ENCODE measurements at places on chromosomes 5 and 9.

DNA sequence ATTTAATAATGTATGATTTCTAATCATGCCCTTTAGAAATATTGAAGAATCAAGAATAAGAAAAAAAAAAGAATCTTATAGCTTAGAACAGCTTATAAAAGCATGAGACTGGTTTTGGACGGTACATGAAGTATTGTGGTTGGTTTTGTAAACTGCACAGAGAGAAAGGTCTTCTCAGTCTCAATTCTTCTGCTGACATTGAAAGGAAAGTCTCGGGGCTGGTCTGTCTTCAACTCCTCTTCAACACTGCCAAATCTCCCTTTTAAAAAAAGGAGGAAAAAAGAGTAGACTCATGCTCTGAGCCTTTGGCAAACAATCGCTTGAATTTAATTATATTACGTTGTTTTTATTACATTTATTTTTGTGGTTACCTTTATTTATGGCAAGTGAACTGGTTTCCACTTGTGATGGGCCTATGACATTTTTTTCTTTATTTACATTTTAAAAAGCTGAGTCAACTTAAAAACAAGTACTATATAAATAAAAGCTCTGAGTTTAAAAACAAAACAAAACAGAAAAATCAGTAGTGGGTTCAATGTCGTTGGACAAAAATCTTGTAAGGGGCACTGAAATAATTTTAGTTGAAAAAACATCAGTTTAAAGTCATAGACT lies 32.8 kb upstream of the EBF1 start:
- DNase-seq, result no peak

DNA sequence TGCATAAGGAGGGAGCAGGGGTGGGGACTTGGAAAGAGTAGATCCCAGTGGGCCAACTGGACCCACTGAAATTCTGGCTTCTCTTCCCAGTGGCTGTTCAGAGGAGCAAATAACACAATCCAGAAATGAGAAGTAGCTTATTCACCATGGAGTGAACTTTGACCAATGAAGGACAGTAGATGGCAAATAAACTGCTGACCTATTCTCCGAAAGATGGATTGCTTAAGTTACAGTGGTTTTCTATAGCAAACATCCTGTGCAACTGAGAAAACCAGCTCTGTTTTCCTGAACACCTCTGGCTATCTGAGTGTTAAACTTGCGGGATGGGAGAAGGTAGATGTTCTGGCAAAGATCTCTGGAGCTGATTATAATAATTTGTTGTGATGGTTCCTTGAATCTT lies 325.1 kb downstream of the SPATA31D1 start:
- no peak for DNase-seq

DNA sequence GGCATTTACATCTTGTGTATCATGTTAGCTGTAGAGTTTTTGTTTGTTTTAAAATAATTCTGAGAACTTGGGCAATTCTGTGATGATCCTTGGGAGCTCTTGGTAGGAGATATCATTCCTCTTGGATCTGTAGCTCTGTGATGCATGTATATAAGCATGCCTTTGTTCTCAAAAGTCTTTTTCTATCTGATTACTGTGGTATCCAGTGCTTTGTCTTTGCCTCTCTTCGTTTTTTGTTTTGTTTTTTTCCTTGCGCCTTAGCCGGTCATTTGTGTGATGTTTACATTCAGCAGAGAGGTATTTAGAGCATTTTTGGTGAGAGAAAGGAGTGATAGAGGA lies 110.0 kb downstream of the PAM start:
- DNase-seq, result no peak

DNA sequence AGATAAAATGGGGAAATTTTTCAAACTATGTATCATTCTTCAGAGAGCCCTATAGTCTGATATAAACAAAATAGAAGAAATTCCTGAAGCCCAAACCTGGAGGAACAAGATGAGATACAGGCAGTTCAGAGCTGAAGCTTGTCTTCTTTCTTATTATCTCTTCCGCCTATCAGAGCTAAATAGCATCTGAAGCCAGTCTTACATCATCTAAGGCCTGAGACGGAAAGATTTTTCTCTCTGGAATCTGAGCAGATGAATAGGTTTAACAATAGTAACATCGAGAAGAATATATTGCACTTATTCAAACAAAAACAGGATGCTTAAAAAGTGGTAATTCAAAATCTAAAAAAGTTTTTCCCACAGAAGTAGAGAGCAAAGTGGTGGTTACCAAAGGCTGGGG lies 59.8 kb downstream of the LPAR1 start:
- DNase-seq, result no peak

- no peak for DNase-seq
Measured at GRCh38 chr5:38775218-38775840, 70.5 kb upstream of the OSMR start.

- DNase-seq, result no peak
Measured at GRCh38 chr5:124176692-124177091, 569.7 kb downstream of the ZNF608 start.

DNA sequence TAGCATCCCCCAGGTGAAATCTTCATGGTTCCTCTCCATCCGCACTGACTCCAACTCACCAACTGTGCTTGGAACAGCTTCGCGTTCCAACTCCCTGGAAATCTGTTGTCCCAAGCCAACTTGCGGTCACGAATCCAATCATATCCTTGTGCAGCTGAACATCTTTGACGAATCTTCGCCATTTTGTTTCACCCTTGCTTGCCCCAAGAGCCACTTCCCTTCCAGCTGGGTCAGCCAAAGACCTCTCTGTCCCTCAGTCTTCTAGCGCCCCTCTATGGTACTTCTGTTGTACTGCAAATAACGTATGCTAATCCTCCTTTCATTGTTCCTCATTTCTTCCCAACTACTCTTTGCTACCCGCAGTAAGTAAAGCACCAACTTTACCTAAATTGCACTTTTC lies 61.0 kb upstream of the TARS1 start:
- no peak for DNase-seq

- DNase-seq, result no peak
Measured at GRCh38 chr5:140309706-140310249, 6.9 kb upstream of the PFDN1 start.

DNA sequence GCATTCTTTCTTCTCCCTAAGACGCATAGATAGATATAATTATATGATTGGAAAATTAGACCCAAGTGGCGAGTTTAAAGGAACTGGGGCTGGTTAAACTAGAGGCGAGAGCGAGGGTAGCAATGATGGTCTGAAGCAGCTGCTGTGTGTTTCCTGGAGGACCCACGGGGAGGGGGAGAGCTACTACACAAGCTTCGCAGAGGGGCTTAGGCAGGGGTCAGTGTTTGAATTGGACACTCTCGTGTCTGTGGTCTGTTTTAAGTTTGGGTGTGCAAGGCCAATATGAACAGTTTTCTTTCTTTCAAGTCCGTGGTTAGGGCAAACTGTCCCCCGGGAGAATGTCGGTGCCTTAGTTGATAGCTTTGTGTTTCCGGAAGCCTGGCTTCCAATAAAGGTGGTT lies 43.1 kb downstream of the PDZD2 start:
- no peak for DNase-seq

DNA sequence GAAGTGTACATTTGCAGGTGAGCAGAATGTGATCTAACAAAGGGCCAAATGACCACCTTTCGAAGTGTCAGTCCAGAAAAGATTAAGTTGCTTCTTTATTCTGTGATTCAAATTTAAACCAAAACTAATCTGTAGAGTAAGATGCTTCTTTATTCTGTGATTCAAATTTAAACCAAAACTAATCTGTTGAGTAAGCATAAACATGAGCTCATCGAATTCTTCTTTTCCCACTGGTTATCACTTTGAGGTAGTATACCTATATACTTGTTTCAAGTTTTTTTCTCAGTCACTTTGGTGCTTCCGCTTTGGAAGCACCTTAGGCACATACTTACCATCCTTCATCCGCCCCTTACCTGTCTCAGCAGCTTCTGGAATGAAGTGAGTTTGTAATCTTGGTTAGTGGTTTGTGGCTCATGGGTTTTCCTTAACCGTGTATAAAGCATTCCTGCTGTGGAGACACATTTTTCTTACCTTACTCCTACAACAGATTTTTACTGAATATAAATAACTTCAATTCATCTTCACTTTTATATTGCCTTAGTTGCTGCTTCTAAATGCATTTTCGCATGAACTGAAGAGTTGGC lies 40.7 kb upstream of the CTXN3 start:
- DNase-seq, result no peak

- peak; percentile 50 for DNase-seq
Measured at GRCh38 chr9:19028835-19029451, 4.1 kb downstream of the SAXO1 start.

DNA sequence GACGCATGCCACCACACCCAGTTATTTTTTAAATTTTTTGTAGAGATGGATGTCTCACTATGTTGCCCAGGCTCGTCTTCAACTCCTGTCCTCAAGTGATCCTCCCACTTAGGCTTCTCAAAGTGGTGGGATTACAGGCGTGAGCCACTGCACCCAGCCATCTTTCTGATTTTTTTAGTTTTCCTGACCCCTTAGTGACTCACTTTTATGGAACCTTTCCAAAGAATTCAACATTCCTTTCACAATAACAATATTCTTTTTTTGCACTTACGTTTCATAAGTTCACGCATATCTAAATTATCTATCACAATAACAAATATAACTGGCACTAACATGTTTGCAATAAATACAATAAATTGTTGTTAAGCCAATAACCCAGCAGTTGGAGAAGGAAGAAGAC lies 8.5 kb downstream of the ELOVL7 start:
- DNase-seq, result no peak

GRCh38 chr5:146778795-146779194 lies 99.8 kb downstream of the PPP2R2B start:
- no peak for DNase-seq

GRCh38 chr5:2136728-2137333 lies 254.1 kb upstream of the IRX4 start:
- no peak for DNase-seq

DNA sequence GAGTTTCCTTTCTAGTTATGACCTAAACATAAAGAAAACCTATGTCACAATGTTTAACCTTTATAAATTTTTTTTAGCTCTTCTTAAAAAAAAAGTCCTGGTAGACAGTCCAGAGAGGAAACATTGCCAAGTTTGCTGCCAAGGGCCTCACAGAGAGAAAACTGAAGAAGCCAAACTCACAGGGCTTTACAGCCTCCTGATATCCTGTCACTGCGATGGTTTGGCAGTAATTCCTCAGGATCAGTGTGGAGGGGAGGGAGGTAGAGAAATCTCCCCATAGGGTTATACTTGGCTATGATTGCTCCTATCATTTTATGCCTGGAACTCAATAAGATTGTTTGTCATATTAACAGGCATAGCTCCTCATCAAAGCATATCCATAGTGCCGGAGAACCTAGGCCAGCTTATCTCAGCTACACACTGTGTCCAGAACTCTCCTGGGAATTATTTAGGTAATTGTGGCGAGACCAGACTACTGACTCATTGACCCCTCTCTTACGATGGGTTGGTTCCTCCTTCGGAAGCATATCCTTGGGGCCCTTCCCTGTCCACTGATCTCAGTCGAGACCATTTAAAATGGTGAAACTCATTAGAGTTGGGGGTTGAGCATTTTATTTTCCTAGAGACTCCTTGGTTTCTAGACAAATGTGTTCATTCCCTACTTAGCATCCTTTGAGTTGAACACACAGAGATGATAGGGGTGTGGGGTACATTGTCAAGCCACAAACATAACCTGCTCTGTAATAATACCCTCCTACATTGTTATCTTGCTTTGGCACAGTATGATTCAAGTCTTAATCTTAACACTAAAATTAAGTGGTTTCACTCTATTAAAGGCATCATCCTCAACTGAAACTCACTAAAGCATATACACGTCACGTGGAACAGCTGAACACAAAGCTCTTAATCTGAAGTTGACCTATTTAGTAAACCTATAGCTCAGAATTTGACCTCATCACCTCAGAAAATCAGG lies 53.4 kb upstream of the TMC1 start:
- no peak for DNase-seq

DNA sequence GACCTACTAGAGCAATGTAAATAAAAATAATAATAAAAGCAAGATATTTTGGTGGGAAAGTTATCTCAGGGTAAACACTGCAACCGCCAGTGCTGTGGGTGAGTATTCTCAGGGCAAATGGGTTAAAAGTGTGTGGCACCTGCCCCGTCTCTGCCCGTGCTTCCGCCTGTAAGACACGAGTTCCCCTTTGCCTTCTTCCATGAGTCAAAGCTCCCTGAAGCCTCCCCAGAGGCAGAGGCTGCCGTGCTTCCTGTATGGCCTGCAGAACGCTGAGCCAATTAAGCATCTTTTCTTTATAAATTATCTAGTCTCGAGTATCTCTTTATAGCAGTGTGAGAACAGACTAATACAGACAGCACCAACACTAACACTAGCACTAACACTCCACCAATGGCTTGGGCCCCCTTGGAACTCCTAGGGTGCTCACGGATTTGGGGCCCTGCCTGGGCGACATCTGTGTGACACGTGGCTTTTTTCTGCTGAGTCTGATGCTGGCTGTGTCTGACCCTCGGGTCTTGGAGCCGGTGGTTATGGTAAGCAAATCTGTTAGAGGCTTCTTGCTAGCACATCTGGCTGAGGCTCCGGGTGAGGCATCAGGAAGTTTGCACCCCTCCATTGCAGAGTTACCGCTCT lies 10.6 kb downstream of the PLEKHG4B start:
- DNase-seq, result no peak

DNA sequence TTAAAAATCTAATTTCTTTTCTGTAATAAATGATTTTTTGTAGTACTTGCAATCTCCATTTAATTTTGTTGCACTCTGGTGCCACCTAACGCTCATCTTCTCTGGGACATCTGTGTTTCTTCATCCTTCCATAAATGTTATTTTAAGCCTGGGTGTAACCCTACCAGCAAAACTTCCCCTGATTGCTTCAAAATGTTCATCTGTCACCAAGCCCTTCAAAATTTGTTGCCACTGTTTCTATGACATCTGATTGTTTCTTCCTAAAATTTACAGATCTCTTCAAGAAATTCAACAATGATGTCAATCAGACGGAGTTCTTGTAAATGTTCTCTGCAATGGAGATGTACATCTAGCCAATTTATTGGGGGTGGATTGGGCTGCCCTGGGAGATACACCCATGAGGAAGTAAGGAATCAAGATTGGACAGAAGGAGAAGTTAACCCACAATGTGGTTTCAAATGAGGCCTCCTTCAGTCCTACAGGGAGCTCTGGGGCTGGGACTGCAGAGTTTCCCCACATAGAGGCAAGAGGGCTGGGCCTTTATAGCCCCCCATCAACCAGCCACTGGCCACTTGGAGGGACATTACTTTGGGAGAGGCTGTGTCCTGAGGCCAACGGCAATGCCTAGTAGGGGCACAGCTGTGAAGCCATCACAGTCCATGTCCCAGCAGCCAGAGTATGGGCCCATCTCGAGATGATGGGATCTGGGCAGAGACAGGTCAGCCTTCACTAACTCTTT lies 23.3 kb downstream of the MCTP1 start:
- no peak for DNase-seq

DNA sequence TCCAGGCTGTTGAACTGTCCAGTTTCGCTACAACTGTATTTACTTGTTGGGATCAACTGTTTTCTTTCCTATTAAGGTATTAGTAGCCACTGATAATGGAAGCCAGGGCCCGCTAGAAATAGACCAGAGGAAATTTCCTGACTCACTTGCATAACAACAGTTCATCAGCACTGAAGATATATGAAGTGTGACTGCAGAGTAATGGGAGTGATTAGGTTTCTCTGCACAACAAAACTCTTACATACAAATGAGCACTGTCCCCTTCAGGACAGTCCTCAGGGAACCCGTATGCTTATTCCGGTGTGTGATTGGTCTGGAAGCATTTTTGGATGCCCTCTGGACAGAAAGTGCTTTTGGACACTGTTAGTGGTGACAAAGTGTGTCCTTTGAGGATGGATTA lies 55.3 kb downstream of the LIX1 start:
- no peak for DNase-seq

- DNase-seq, result no peak
Measured at GRCh38 chr9:136529516-136530460, 16.1 kb downstream of the NOTCH1 start.

GRCh38 chr9:14062586-14063221 lies 251.2 kb downstream of the NFIB start:
- DNase-seq, result no peak
